ENCODE measurements at places on chromosomes 1 and 21. TPM values are rescaled to one million over a fixed set of nuclear protein-coding genes. Genes with fewer than 3 reads are reported as not detected.

AUNIP gene
- polyA plus RNA-seq: not detected

SH2D2A gene
- 0.73 TPM for polyA plus RNA-seq

ATF3 gene
- polyA plus RNA-seq: 42.3 TPM

LEPROT gene
- 12.8 TPM for polyA plus RNA-seq

DNA sequence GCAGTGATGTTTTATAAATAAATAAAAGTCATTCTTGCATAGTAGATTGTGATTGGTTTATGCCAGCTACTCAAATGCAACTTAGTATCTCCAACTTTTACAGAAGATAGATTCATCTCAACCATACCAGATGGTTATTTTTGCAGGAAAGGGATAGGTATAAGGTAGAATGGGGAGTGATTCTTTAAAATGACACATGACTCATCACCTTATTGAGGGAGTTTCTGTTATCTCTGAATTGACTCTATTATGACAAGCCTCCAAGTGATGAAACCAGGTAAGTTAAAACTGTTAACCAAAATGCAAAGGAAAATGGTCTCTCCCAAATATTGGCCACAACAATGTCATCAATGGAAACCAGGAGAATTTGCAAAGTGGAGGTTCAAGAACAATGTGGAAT, 54.5 kb downstream of the PTPRC start:
- no peak for DNase-seq

DNA sequence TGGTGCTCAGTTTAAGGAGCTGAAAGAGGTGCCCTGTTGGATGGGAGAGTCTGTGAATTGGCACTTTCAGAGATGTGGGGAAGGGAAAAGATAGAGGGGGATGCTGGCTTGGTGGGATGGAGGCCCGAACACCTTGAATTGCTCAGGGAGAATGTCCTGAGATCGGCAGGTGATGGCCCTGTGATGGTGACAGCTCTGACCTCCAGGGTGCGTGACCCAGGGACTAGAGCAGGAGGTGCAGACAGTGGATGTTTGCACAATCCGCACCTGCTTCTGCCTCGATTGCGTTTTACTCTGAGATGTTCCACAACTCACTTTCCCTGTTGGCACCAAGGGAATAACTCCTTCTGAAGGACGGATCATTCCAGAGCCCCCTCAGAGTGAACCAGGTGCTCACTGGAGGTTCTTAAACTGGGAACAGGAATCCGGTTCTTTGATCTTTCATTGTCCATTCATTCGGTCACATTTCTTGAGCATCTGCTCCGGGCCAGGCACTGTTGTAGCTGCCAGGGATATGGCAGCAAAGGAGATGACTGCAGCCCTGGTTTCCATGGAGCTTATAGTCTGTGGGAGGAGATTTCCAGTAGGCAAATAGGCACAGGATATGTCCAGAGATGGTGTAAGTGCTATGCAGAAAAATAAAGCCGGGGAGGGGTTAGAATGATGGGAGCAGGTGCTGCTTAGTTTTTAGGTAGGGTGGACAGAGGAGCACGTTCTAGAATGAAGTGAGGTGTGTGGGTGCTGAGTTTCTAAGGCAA, 226.6 kb upstream of the TMEM51 start:
- DNase-seq: no peak

DNA sequence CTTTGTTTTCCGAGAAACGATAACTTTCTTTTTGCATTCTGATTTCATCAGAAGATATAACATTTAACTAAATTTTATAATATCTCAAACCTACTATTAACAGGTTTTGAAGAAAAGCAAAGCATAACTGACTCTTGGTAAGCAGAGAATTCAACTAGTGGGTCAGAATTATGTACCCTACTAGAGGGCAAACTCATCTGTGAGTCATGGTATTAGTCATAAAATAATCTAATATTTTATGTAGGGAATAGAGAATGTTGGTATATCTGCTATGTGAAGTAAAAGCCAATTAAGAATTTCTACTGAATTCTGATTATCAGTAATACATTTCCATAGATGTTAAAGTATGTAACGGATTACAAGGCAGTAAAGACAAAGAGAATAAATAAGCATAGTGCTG, 56.8 kb downstream of the USP1 start:
- DNase-seq: no peak

DNA sequence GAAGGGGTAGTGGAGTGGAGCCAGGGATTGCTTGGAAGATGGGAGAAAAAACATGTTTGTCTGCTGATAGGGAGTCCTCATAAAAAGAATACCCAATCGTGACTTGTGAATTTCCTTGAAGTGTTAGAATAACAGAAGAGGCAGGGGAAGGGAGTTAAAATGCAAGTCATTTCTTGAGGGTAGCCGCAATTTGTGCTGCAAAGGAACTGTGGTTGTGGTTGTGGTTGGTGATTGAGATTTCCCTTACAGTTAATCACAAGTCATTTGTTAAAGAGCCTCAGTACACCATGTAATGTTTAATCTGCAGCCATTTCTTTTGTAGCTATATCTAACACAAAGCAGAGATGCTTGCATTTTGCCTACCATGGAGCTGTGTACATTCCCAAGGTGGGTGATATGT, 38.5 kb upstream of the EGLN1 start:
- peak; percentile 4 for DNase-seq

GRCh38 chr1:41312991-41313645, 48.1 kb upstream of the FOXO6 start:
- DNase-seq: no peak

DNA sequence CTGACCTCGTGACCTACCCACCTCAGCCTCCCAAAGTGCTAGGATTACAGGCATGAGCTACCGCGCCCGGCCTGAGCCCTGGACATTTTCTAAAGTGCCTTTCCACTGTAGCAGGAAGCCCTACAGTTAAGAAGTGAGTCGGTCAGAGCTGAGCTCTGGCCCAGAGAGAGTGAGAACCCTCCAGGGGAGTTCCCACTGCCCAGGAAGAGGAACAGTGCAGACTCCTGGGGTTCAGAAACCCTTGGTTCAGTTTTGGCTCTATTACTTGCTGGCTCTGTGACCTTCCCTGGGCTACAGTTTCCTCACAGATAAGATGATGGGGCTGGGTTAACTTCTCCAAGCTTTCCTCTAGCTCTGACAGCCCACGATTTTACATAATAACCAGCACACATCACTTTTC, 20.9 kb downstream of the SLC9A1 start:
- DNase-seq: peak; percentile 42

- no peak for DNase-seq
Measured at GRCh38 chr21:15415541-15416261, 314.1 kb upstream of the USP25 start.

DNA sequence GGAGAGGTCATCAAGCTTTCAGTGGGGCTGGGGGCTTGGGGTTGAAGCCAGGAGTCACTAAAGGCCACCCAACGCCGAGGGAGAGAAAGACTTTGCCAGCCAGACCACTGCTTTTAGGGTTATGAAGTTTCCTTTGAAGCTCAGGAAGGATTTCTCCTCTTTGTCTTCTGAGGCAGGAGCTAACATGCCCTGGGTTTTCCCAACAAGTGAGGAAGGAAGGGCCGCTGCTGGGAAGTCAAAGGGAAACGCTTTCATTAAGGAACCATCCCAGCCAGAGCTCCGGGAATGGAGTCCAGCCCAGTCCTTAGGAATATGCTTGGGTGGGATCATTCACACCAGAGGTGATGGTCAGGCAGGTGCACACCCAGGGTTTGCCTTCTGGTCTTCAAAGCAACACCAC, 436.9 kb downstream of the PRDM2 start:
- DNase-seq: no peak

- DNase-seq: no peak
Measured at GRCh38 chr1:206021008-206021625, 2.6 kb downstream of the CTSE start.

GRCh38 chr1:115534106-115534505, 107.7 kb upstream of the VANGL1 start:
- no peak for DNase-seq

DNA sequence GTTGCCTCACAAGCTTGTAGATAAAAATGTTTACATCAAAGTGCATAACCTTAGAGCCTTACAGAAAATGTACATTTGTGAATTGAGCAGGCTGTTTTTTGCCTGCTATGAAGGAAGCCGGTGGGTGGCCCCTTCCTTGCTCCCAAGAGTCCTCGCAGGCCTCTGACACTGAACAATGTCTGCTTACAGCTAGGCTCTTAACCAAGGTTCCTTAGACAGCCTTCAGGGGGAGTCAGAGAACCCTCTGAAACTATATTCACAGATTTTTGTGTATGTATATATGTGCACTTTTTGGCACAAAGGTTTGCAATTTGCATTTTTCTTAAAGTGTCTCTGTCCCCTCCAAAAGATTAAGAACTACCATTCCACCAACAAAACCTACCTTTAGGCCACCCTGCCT, 282.6 kb downstream of the BARHL2 start:
- no peak for DNase-seq

DNA sequence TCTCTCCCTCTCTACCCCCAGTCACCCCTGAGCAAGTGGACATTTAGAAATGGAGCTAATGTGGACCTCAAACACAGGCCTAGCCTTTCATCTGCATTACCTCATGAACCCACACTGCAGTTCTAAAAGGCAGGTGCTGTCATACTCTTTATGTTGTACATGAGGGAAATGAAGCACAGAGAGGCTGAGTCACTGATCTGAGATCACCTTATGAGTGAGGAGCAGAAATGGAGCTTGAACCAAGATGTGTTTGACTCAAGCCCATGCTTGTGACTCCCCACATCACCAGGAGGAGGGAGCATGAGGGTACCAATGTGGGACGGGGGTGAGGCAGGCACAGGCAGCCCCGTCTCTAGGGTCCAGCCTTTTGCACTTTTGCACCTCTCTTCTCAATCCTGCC, 702.8 kb downstream of the PTPRU start:
- DNase-seq: no peak

DNA sequence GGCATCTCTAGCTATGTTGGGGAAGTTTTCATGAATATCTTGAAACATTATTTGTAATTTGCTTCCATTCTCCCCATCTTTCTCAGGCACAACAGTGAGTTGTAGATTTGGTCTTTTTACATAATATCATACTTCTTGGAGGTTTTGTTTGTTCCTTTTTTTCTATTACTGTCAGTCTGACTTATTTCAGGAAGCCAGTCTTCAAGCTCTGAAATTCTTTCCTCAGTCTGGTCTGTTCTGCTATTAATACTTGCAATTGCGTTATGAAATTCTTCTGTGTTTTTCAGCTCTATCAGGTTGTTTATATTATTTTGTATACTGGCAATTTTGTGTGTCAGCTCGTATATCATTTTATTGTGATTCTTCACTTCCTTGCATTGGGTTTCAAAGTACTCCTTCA, 424.6 kb upstream of the PTBP2 start:
- no peak for DNase-seq

All from B cell (primary cell).